ENCODE measurements at places on chromosomes 7 and 10.

- DNase-seq, result no peak
These were observed 41.7 kb downstream of the AKR1E2 start for GRCh38 chr10:4867520-4868356.

- DNase-seq, result no peak
These were observed 30.0 kb upstream of the AP5Z1 start for GRCh38 chr7:4745265-4745919.

- no peak for DNase-seq
These were observed 207.6 kb upstream of the ZNF32 start for GRCh38 chr10:43856299-43856698.

DNA sequence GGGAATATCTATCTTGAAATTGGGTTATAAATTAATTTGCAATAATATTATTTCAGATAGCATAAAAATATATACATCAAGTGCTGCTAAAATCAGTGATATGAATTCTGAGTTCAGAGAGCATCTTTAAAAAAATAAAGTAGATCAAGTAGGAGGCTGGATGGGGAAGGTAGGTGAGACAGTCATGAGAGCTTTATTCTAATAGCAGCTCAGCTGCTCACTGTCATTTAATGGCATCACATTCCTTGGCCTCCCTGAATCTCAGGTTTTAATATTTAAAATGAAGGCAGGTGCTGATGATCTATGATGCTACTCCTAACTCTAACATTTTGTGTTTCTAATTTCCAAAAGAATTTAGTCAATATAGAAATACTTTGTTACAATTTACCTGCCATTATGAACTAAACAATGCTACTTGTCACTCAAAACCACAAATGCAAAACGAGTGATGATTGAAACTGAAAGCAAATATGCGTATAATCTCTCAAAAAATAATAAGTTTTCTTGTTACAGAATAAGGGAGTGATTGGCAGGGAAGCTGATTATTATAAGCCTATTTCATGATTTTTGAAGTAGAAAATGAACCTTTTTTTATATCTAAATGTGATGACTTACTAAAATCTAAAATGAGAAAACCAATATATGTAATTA lies 147.6 kb upstream of the CSTF2T start:
- no peak for DNase-seq

DNA sequence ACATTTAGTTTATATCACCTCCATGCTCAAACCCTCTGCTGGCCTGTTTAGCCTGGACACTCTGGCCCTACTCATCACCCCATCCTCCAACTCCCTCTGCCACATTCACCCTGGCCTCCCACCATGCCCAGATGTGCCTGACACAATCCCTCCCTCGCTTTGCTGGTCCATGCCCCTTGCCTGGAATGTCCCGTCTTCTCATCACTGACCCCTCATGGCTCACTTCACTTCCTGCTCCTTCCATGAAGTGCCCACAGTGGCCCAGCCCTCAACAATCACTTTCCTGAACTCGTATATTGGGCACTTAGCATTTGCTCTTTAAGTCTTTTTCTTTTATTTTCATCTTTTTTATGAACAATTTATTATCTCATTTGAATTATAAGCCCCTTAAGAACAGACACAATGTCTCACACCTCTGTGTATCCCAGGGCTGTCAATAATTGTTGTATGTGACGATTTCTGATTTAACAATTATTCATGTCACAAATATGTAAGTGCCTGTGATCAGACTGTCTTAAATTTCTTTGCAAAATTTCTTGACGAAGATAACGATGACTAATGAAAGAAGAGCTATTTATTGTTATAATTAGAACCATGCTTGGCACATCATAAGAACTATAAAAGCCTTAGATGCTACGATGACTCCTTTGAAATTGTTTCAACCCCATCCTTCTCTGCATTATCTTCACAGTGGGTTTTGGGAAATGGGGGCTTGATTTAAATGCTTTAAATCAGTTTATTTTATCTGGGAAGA lies 209.9 kb upstream of the YAE1 start:
- DNase-seq, result no peak

DNA sequence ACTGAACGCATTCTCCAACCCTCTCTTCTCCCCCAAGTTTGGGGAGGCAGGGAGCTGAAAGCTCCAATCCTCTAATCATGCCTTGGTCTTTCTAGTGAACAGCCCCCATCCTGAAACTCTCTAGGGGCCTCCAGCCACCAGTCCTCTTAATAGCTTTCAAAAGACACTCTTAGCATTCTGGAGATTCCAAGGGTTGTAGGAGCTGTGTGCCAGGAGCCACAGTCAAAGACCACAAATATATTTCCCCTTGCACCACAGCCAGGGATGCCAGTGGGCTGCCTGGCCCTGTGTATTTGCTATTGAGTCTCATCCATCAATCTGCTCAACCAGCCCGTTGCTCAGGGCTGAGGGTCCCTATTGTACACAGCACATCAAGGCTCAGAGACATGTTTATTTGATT lies 18.5 kb upstream of the MLXIPL start:
- no peak for DNase-seq

DNA sequence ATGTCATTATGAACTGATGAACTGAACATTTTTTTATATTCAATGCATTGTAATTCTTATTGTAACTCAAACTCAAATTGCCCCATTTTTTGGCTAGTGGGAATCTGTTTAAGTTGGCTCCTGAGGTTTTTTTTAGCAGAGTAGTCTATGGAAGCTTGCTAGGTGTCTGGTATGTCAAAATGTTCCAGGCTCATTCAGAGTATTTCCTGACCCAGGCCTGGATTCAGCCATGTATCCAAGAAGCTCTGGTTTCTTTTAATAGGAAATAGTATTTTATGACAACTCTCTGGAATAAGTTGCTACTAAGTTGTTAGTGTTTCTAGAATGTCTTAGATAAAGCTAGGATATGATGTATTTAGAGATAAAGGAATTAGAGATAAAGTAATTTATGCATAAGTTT lies 288.0 kb downstream of the ARL4A start:
- DNase-seq, result no peak

- no peak for DNase-seq
These were observed 62.3 kb upstream of the FAM133B start for GRCh38 chr7:92652536-92652935.

DNA sequence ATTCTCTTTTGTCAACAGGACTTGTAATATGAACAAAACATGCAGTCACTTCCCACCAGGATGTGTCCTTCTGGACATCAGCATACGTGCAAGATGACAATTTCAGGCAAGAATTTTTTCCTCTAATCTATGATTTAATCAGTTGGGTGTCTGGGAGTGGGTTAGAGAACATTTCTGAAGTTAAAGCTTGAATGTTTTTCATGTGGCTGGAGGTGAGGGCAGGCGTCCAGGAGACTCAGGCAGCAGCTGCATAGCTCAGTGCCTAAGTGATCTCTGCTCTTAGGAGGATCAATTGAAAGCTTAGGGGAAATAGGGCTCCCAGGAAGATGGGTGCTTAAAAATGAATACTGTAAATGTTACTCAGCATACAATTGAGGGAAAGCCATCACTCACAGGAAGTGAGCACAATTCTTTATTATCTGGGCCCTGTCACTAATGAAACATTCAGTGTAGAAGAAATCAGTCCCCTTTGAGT lies 457.6 kb upstream of the KLF6 start:
- no peak for DNase-seq

DNA sequence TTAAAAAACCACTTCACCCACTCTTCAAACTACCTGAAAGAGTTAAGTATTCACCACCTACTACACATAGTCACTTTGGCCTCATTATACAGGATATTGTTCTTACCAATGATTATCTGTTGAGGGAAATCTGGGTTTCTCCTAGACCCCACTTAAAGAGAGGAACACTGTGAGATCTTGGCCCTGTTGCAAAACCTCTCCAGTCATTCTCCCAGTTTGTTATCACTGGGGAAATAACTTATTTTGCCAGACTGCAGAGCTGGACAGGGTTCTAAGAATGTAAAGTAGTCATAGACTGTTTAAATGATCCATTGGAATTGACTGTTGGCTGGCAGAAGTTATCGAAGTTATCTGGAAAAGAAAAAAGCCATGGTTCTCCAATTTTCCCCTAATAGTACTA lies 143.8 kb downstream of the HGF start:
- no peak for DNase-seq

- no peak for DNase-seq
These were observed 82.4 kb upstream of the SDK1 start for GRCh38 chr7:3218411-3219225.

- peak; percentile 29 for DNase-seq
These were observed 120.9 kb upstream of the DIP2C start for GRCh38 chr10:810351-810846.

DNA sequence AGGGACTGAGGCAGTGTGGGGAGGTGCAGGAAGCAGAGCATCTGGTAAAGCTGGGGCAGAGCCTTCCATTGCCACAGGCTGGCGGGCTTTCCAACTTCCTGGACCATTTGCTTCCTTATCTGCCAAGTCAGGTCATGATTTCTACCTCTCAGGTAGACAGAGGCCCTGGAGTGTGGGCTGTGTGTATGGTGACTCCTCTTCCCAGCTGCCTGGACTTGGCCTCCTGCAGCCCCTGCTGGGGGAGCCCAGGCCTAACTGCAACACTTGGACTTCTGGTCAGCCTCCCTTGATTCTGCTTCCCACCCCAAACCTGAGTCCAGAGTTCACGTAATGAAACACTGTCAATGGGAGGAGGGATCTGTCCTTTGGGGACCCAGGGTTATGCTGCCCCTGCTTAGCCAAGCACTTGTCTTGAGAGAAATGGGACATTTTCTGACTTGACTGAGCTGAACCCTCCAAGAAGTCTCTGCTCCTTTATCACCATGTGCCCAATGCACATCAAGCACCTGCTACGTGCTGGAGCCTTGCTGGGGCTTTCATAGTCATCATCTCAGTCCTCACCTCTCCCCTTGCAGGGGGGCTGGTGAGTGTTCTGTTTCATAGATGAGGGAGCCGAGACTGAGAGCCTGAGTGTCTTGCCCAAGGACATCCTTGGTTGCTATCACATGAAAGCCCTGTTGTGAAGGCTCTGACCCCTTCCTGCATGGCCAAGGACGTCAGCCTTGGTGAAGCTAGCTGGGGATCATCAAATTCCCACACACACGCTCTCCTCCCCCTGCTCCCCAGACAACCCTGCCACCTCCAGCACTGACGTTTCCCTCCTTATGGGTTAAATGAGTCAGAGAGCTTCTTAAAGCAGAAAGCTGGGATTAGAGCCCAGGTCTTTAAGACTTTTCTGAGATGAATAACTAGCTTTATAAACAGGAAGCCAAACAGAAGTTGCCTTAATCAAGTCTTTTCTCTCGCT lies 3.4 kb downstream of the CLEC2L start:
- DNase-seq, result no peak

GRCh38 chr7:124857672-124858235 lies 71.9 kb downstream of the POT1 start:
- DNase-seq, result no peak

DNA sequence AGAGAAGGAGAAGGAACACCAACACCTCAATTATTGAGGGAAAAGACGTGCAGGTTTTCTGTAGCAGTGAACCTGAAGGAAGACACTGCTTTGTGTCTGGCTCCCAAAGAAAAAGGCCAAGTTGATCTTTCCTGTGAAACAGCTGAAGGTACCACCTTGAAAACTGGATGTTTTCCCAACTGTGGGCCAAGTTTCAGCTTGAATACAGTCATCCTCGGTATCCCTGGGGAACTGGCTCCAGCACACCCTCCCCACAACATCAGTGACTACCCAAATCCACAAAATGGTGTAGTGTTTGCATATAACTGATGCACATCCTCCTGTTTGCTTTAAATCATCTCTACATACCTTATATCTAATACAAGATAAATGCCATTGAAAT lies 297.0 kb upstream of the PITRM1 start:
- DNase-seq, result no peak

GRCh38 chr7:74514131-74514591 lies 60.5 kb downstream of the GTF2IRD1 start:
- DNase-seq, result no peak

GRCh38 chr10:88913127-88913526 lies 33.1 kb downstream of the STAMBPL1 start:
- DNase-seq, result no peak

DNA sequence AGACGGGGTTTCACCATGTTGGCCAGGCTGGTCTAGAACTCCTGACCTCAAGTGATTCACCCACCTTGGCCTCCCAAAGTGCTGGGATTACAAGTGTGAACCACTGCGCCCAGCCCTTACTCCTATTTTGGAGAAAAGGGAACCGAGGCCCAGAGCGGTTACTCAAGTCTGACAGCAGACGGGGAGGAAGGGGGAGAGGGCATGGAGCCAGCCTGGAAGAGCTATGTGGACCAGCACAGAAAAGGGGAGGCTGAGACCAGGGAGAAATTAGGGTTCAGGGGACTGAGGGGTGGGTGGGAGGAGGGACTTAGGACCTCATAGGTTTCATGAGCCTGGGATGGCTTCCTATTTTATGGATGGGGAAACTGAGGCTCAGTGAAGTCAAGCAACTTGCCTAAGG lies 1.5 kb downstream of the SFRP5 start:
- DNase-seq, result no peak

- no peak for DNase-seq
These were observed 28.0 kb upstream of the CTTNBP2 start for GRCh38 chr7:117901089-117901797.

DNA sequence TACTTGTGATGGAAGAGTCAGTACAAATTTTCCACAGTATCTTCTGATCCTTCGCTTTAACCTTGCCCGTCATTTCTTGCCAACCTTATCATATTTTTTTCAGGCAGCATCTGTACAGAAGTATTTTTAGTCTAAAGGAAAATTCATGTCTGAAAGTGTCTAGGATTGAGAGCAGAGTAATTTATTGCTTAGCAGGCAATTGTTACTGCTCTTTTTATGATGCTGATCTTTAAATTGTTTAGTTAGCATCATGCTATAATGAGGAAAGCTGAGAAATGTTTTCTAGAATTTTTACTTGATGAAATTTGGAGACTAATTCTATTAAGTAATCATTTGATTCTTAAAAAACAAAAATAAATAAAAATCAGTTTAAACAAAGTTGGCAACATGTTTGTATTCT lies 20.6 kb downstream of the KAT6B start:
- DNase-seq, result no peak

- no peak for DNase-seq
These were observed 43.2 kb upstream of the ATRNL1 start for GRCh38 chr10:115049960-115050359.

DNA sequence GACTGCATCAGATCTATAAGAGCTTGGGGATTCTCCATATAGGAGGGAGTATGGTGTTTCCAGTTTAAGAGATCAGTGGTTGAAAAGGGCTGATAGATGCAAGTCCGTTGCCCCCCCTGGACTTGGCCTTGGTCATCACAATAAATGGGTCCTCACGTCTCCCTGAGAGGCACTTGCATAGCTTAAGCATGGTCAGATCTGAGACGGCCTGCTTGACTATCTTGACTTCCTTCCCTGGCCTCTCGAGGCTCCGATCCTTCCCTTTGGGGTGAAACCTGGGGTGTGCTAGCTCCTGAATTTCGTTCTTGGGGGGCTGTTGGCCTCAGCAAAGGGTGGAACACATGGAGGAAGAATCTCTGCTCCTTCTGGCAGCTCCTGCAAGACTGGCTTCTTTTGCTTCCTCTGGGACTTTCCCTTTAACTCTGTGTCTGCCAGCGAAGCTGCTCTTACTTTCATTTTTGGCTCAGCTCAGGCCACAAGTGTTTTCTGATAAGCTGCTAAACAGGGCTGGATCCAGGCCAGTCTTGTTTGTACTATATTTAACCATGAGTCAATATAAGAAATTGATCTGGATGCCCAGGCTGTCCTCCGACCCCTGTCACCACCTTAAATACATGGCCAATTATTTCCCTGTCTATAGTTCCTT lies 11.2 kb upstream of the ZNF485 start:
- no peak for DNase-seq

- DNase-seq, result peak; percentile 9
These were observed 31.7 kb downstream of the GPR22 start for GRCh38 chr7:107501593-107501992.
